ENCODE measurements at places on chromosomes 6 and 20.

- no peak for DNase-seq
These were observed 18.3 kb downstream of the SLC16A10 start for GRCh38 chr6:111105578-111105977.

DNA sequence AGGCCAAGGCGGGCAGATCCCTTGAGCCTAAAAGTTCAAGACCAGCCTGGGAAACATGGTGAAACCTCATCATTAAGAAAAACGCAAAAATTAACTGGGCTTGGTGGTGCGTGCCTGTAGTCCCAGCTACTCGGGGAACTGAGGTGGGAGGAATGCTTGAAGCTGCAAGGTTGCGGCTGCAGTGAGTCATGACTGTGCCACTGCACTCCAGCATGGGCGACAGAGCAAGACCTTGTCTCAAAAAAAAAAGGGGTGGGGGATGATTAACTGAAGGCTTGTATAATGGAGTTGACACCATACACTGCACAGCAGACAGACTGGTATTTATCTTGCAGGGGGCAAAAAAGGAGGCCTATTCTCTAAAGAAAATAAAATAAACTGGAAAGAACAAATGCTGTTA lies 27.7 kb downstream of the SRPK1 start:
- DNase-seq: no peak

DNA sequence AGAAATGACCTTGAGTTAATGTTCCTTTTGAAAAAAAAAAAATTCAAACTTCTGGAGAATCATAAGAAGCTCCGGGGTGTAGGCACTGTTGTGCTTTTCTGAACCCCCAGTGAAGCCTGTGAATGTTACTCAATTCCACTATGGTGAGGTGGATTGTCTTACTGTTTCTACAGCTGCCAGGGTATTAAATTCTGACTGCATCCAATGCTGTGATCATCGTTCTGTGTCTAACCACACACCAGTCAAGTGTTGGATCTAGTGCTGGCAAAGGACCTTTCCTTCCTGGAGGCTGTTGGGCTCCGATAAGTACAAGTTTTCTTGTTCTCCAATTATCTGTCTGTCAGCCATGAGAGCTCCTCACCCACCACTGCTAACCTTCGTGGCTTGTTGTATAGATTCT lies 162.0 kb upstream of the EPHA7 start:
- no peak for DNase-seq

GRCh38 chr6:126307849-126308248 lies 32.1 kb upstream of the CENPW start:
- no peak for DNase-seq

- no peak for DNase-seq
These were observed 314.3 kb downstream of the EPHA7 start for GRCh38 chr6:93105017-93105416.

Measured in CMK (cell line).